ENCODE measurements at places on chromosomes 5 and 9. TPM values are rescaled to one million over a fixed set of nuclear protein-coding genes. Genes with fewer than 3 reads are reported as not detected.

IFNA2 gene
- total RNA-seq = 1.3 TPM

FBXL7 gene
- total RNA-seq = 17.3 TPM

DNA sequence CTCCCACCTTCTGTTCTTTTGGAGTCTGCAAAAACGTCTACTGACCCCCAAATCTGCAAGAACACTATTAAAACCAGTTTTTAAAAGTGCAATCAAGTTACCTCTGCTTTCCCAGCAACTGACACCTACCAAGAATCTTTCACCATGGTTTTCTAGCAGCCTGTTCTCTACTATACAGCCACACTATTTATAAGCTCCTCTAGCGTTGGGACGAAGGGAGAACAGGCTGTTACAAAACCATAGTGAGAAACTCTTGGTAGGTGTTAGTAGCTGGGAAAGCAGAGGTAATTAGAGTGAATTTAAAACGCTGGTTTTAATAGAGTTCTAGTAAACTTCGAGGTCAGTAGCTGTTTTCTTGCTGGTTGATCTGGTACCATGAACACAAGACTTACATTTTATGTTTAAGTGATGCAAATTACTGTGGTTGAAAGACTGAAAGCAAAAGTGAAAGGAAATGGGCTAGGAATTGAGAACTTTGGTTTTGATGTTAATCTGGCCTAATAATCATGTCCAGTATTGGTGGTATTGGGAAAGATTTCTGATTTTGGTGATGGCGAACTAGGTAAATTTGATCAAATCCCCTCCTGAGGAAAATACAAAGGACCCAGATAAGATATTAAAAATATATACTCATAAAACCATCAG is 5.3 kb downstream of the MROH2B start:
- no peak overlapping the region for H3K4me3 ChIP-seq
- no peaks in the 10 kb centered on the region for H3K36me3 ChIP-seq
- no peak overlapping the region for H3K27ac ChIP-seq

DNA sequence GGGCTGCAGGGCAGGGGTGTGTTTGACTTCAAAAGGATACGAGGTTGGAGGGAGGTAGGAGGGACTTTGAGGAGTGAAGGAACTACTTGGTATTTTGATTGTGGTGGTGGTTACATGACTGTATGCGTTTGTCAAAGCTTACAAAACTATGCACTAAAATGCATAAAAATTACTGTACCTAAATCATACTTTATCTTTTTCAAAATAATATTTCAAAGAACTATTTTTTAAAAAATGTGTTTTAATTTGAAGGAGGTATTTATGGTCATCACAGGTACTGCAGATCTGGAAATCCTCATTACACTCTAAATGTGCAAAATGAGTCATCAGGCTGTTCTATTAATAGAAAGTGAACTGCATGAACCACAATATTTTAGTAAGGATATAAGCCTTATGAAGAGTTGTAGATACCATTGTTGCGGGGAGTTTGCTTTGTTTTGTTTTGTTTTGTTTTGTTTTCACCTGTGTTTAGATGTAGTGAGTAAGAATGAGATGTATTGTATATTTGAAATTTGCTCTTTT is 116.9 kb downstream of the ARRDC3 start:
- no peaks in the 10 kb centered on the region for H3K4me1 ChIP-seq
- H3K4me3 ChIP-seq = no peak overlapping the region
- no peaks in the 10 kb centered on the region for H3K27me3 ChIP-seq
- H3K36me3 ChIP-seq = no peaks in the 10 kb centered on the region

DNA sequence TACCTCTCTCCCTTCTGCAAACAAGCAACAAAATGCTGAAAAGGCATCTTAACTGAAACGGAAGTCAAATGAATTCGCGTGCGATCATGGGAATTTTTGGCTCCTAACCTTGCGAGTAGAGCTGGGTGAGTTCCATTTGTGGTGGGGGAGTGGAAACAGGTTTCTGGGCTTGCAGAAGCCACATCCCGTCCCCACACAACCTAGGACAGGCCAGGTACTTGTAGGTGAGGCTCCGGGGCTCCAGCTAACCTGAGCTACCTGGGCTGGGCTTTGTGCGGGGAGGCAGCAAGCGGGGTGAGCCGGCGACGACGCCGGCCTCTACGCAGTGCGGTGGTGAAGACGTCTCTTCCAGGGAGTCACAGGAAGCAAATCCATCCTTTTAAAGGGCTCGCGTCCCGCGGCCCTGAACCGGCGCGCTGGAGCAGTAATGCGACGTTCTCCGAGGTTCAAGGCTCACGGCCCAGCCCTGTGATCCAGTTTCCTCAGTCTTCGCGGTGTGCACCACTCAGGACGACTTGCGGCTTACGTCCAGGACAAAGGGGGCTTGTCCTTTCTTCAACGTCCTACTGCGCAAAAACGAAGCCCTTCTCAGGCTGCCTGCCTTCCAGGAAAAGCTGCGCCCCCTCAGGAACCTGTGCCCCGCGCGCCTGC is 567 bp upstream of the SPIN1 start:
- H3K4me3 ChIP-seq = peak overlapping the region; percentile 94
- peak overlapping the region; percentile 92 for H3K27ac ChIP-seq
- DNase-seq = peak; percentile 72
- peaks cover 22% of the 10 kb centered on the region for H3K4me1 ChIP-seq

GRCh38 chr9:98532147-98532546 is 176.6 kb downstream of the GABBR2 start:
- H3K4me1 ChIP-seq = no peaks in the 10 kb centered on the region
- H3K4me3 ChIP-seq = no peak overlapping the region
- no peaks in the 10 kb centered on the region for H3K36me3 ChIP-seq
- H3K27me3 ChIP-seq = no peaks in the 10 kb centered on the region
- DNase-seq = no peak

GRCh38 chr9:4740388-4740637 is 689 bp downstream of the AK3 start:
- H3K36me3 ChIP-seq = no peaks in the 10 kb centered on the region
- DNase-seq = no peak
- H3K4me3 ChIP-seq = peak overlapping the region; percentile 86
- H3K27ac ChIP-seq = peak overlapping the region; percentile 92
- no peaks in the 10 kb centered on the region for H3K27me3 ChIP-seq
